T-helper 1 cell (primary cell): ENCODE measurements at places on chromosomes 1 and 21.

- no peak for DNase-seq
Measured at GRCh38 chr1:3494321-3495308, 40.1 kb downstream of the ARHGEF16 start.

GRCh38 chr1:9486466-9487140 is 52.7 kb upstream of the SLC25A33 start:
- DNase-seq, result no peak

DNA sequence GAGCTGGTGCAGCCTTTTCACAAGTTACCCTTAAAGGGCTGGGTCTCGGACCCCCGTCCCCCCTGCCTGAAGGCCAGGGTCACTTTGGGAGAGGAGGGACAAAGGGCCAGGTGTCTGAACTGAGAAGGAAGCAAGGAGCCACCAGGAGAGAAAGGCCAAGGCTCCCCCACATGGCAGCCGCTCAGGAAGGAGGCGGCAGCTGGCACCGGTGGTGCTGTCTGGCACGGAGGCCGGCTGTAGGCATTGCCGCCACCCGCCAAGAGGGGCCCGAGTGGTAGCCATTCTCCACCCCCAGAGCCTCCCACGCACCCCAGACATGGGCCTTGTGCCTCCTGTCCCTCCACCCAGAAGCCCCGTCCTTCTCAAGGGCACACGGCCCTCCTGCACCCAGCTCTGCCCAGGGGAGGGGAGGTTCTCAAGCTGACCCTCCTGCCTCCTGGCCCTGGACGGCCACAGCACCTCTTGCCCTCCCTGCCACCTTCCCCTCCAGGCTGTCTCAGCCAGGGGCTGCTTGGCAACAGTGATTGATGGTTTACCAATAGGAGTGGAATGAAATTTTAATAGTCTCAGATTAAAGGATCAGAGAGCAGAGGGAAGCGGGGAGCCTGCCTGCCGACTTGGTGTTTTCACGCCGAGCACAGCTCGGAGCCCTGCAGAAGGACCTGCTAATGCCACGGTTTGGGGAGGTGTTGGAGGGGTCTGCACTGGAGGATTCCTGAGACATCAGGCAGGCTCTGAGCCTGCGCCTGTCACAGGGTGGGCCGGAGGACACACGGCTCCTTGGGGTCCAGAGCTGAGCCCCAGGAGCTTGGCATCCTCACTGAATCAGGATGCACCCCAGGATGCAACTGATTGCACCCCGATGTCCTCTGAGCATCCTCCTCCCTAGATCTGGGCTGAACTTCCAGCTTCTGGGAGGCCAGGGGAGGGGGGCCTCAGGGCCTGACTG is 211.9 kb upstream of the VAMP3 start:
- no peak for DNase-seq

DNA sequence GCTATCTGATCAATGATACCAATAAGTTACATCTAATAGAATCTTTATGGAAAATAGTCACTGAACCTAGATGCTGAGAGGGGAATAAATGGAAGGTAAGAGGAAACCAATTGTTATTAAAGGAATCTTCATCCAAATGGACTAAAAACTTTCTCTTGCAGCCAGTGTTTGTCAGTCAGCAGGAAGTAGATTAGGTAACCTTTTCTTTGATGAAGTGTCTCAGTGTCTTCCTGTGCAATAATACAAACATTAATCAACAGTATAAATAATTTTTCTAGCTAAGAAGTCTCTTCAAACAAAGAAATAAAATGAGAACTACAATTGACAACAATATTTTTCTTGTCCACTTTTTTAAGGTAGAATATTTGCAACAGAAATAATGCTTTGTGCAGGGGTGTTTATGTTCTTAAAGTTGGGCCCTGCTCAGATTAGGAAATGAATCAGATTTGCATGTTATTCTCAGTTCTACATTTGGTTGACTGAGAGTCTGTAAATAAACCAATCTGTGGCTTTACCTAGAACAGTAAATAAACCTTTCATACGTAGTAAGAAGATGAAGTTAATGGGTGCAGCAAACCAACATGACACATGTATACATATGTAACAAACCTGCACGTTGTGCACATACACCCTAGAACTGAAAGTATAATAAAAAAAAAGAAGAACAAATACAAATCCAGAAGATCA is 391.4 kb downstream of the MRPL39 start:
- DNase-seq, result no peak

GRCh38 chr1:41734201-41734970 is 184.3 kb downstream of the HIVEP3 start:
- no peak for DNase-seq

DNA sequence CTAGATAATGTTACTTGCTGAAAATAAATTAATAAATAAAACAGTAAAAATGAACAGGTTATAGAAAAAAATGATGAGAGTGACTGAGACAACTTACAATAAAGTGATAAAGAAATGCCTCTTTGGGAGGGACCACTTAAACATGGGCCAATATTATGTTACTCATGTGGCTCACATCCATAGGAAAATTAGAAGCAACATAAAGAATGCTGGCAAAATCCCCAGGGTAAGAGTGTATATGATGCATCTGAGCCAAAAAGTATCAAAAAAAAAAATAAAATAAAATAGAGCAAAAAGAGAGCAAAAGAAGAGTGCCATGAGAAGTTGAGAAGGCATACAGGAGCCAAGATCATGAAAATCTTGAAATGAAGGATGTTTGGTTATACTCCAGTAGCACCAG is 818.0 kb downstream of the LTN1 start:
- no peak for DNase-seq

DNA sequence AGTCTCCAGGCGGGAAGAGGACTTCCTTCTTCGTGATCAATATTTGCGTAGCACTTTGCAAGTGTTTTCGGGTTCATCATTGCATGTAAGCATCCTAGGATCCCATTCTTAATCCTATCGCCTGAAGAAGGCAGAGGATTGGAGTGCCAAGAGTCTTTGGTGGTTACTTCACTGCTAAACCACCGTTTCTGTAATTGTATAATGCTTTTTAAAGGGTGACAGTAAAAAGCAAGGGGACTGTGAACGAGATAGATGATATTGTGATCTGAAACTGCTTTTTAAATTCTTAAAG is 345 bp upstream of the ALDH9A1 start:
- no peak for DNase-seq
